ENCODE measurements at places on chromosomes 3 and 15.

DNA sequence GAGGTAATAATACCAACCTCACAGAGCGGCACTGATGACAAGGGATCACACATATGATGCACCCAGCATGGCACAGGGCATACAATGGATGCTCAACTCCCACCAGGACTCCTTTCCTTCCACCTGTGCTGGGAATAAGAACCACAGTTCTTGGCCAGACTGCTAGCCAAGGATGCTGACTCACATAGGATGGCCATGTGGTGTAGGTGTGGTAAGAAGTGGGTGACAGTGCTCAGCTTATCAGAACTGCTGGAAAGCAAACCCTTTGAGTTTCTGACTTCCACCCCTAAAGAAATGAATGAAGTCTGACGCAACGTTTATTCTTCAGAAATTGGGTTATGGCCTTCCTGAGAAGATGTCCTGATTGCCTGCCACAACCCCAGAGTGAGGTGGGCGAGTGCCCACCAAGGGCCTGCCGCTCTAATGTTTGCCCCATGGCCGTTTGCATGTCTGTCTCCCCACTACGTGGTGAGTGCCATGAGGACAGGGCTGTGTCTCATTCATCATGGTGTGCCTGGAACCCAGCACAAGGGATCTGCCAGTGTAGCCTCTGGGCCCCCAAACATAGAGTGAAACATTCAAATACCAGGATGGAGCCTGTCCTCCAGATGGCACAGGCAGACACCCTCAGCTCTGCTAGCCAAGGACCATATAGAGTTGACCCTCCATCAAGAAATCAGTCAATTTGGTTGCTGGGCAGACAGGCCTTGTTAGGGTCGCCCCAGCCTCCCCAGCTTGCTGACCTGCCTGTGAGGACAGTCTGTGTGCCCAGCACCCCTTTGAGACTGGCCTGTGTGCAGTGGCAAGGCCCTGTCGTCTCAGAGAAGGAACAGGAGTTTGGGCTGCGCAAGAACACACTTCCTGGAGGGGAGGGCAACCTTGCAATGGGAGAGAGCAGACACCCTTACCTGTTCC, 57.6 kb upstream of the SLCO2A1 start:
- DNase-seq, result no peak

DNA sequence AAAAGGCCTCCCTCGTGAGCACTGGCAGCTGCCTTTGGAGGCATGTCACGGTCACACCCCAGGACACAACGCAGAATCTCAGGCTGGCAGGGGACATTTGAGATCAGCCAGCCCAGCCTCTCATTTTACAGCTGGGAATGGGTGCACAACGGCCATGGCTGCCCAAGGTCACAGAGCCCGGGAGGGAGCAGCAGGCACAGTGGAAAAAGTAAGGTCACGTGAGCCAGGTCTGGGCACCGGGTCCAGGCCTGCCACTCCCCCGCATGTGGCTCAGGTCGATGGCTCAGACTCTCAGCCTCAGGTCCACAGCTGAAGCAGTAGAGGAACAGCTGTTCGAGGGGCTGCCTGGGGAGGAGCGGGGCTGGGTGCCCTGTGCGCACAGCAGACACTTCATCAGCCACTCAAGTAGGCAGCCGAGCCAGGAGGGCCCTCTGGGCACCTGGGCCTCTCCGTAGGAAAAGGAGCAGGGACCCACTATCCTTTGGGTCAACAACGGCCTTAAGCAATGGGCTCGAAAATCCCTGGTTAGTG, 260.6 kb downstream of the GOLGA6L6 start:
- no peak for DNase-seq

- no peak for DNase-seq
These were observed 138.3 kb upstream of the FAM3D start for GRCh38 chr3:58804914-58805313.

DNA sequence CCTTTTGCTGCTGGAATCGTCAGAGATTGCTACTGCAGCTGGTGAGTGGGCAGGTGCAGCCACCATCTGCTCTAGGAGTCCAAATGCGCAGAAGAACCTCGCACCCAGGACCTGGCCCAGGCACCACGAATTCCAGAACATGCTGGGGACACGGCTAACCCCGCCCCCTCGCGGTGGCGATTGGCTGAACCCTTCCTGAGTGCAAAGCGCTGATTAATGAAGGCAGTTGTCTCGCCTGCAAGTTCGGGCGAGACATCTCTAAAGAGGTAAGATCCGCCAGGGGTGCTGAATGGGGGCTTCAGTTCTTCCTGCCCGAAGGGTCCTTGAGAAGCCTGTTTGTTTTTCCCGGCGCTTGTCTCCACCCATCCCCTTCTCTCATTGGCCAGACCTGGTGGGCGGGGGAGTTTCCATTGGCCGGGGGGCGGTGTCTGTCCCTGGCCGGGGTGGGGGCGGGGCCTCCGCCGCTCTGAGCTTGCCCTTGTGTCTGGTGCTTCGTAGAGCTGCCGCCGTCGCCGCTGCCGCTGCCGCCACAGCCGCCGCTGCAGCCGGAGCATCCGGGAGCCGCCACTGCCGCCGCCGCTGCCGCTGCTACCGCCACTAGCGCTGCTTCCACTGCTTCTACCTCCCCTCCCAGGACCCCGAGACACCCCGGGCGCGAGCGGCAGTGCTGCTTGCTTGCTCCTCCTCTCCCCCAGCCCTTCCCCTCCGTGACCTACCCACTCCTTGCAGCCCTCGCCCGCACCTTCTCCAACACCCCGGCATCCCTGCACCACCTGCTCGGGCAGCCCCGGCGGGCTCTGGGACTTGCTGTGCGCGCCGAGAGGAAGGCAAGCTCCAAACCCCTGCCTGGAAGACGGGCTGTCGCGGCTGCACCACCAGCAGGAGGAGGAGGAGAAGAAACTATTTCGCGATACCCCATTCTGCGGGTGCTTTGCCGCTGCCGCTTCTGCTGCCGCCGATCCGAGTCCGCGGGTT, at the start of gene CADM2:
Gene CADM2, plus strand, starts transcription at position 495 of the 975 bp plus-strand sequence.
- DNase-seq, result peak; percentile 12

DNA sequence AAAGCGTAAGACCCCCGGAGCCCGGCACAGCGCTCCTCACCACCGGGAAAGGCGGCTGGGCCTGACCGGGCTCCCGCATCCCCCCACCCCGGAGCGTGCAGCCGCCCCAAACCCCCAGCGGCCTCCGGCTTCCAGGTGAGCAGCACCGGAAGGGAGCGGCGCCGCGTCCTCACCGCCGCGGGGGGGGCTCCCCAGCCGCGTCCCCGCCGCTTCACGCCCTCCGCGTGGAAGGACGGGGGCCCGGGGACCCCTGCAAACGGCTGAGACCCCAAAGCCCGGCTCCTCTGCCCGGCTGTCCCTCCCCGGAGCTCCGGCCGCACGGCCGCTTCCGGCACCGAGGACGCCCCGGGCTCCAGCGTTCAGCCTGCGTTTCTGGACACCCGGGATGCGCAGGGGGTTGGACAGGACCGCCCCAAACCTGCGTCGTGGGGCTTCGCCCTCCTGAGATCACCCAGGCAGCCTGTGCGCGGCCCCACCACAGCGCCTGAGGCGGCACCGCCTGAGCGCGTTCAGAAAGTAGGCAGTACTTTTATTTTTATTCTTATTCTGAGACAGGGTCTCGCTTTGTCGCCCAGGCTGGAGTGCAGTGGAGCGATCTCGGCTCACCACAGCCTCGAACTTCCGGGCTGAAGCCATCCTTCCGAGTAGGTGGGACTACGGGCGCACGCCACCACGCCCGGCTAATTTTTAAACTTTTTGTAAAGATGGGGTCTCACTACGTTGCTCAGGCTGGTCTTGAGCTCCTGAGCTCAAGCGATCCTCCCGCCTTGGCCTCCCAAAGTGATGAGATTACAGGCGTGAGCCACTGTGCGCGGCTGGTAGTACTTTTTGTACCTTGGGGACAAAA, 51.6 kb upstream of the BLM start:
- peak; percentile 20 for DNase-seq

DNA sequence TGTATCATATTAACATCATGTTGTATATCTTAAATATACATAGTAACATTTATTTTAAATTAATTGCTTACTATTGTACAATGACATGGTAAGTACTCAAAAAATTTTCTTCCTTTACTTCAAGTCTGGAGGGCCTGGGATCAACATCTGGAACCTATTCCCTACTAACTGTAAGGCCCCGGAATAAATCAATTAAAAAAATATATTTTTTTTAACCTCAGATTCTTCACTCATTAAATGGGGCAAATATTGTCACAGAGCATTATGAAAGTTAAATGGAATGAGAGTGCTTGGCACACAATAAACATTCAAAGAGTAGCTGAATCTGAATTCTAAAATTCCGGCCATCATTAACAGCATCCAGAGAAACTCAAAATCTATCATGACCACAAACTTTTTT, 16.5 kb downstream of the GSK3B start:
- no peak for DNase-seq

DNA sequence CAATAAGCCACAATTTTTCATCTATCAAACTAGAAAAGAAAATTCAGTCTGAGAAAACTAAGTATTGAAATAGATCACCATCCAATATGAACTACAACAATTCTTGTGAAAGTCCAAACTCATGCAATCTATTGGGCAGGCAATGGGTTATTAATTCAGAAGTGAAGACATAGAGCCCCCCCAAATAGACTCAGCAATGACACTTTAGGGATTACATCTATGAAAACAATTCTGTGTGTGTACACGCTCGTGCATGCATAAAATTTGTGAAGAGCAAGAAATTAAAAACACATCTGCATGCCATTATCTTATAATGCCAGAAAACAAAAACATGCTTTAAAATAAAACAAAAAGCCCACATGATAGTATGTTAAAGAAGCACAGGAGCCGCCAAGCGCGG, 151.3 kb downstream of the NR1I2 start:
- DNase-seq, result no peak

DNA sequence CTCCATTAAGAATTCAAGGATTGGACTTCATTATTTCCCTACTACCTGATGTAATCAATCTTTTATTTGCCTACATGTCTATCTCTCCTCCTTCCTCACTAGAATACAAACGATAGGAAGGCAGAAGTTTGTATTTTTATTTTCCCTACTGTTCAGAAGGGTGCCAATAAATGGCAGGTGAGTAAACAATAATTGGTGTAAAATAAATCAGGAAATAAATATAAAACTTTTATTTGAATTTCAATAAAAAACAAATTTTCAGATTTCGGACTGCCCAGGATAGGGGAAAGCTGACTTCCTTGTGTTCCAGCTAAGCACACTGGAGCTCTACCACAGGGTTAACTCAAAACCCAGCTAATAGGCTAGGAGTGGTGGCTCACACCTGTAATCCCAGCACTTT, 636.3 kb upstream of the BCHE start:
- no peak for DNase-seq

GRCh38 chr3:17261627-17262369, 377.0 kb downstream of the PLCL2 start:
- no peak for DNase-seq

DNA sequence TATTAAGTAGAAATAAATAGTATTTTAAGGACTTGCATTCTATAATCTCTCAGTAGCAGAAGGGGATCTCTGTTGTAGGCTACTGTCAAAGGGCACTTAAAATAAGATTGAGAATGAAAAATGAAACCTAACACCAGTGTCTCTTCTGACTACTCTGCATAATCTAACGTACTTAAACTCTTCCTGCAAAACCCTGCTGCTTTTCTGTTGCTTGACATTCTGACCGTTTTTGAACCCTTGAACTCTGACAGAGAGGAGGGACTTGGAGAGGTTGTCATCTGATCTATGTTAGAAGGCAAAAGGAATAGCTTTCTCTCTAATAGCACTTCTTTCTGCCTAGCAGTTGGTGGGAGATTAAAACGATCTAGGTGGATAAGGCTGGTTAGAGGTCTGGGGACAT, 204.6 kb downstream of the ZIC1 start:
- no peak for DNase-seq

DNA sequence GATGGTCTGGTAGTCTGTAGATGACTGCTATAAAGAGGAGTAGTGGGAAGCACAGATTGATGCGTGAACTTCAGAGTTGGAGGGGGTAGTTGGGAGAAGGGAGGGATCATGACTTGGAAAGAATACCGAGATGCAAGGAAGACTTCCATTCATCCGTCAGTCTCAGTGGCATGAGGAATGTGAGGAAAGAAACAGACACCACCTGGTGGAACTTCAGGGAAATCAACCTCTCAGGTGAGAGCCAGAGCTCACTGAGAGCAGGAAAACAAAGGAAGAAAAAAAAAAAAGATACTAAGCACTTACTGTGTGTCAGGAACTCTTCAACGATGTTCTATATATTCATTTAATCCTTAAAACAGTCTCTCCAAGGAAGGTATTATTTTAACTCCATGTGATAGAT, 172.4 kb downstream of the OXSM start:
- DNase-seq, result no peak

GRCh38 chr3:138781012-138781470, 53.7 kb downstream of the PIK3CB start:
- DNase-seq, result no peak

- no peak for DNase-seq
These were observed 549.4 kb downstream of the OCA2 start for GRCh38 chr15:27549746-27550145.

DNA sequence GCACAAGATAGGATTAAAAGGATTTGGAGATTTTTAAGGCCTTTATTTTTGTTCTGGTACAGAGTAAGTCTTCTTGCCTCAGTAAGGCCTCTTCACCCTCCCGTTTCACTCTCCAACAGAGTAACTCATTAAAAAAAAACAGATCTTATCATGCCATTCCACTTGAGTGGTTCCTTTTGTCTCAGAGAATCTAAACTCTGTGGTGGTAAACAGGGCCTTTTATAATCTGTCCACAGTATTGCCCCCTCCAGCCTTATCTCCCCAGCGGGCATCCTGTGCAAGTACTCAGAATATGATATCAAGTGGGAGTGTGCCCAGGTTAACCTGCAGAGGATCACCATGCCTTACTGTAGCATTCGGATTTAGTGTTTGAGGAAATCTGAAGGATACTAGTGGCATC, 20.3 kb upstream of the ATOSA start:
- DNase-seq, result no peak

- DNase-seq, result no peak
These were observed at the start of the genes DUOX1 and DUOXA1 for GRCh38 chr15:45129651-45130129. TSS of gene DUOX1 (plus strand) at chr15:45129994. CDS start at chr15:45131967, 1,973 bp downstream. TSS of gene DUOXA1 (minus strand) at chr15:45129879. CDS start at chr15:45123014, 6,865 bp downstream.

GRCh38 chr3:197546307-197547085, 9.3 kb downstream of the BDH1 start:
- DNase-seq, result no peak

- DNase-seq, result no peak
These were observed 28.3 kb downstream of the LMCD1 start for GRCh38 chr3:8529738-8530525.

- no peak for DNase-seq
These were observed 250.0 kb downstream of the PLOD2 start for GRCh38 chr3:145911016-145911415.

DNA sequence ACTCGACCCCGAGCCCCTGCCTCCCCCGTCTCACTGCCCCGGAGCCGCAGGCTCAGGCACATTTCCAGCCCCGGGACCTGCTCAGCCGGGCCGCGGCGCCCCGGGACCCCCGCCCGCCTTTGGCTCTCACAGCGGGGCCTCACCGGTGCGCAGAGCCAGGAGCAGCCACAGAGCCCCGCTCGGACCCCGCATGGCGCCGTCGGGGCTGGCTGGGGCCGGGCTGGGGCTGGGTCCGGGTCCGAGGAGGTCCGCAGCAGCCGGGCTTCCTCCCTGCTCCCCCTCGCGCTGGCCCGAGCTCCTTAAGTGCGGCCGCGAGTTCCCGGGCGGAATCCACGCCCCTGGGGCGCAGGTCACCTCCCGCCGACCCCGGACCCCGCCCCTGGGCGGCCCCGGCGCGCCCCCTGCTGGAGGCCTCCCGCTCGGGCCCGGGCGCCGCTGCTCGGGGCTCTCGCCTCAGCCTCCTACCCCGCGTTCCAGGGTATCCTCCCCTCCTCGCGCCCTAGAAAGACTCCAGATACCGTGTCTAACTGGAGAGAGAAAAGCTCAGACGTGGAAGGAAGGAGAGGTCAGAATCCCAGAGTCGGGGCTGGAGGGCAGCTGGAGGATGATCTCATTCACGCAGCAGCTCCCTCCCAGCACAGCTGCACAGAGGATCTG, at the start of gene MELTF:
Gene MELTF, minus strand, starts transcription at position 307 of the 657 bp plus-strand sequence. Its CDS starts 115 bp downstream, at position 192.
- peak; percentile 11 for DNase-seq
